CD4-positive, alpha-beta memory T cell (primary cell): ENCODE measurements at places on chromosomes 11 and 22. TPM values are rescaled to one million over a fixed set of nuclear protein-coding genes. Genes with fewer than 3 reads are reported as not detected.

Gene IL10RA
- polyA plus RNA-seq, result 362 TPM

Gene PGA5
- polyA plus RNA-seq, result not detected

Gene PRG3
- polyA plus RNA-seq, result not detected

Gene SLC17A6
- polyA plus RNA-seq, result not detected

Gene NPTXR
- 0.61 TPM for polyA plus RNA-seq

DNA sequence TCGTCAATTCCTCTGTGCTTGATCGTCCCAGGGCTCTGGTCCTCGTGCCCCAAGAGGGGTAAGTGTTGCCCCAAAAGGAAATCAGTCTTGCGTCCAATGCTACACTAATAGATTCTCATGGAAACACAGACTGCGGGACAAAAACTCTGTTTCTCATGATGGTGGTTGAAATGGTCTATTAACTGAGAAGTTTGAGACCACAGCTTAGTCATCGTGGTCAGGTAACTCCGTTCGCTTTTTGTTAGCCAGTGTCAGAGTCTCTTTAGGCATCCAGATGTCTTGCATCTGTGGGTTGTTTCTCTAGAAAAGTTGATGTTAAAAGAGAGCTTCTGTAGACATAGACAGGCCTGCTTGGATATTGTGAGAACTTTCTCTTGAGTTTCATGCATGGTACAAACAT, 104.6 kb upstream of the SORL1-AS1 start:
- H3K4me3 ChIP-seq, result no peak overlapping the region
- H3K4me1 ChIP-seq, result no peaks in the 10 kb centered on the region
- DNase-seq, result no peak
- H3K27ac ChIP-seq, result no peak overlapping the region
- no peaks in the 10 kb centered on the region for H3K27me3 ChIP-seq

GRCh38 chr11:43197379-43197778, 114.4 kb upstream of the API5 start:
- no peaks in the 10 kb centered on the region for H3K4me1 ChIP-seq
- H3K36me3 ChIP-seq, result no peaks in the 10 kb centered on the region
- H3K27ac ChIP-seq, result no peak overlapping the region
- no peaks in the 10 kb centered on the region for H3K27me3 ChIP-seq
- no peak for DNase-seq

DNA sequence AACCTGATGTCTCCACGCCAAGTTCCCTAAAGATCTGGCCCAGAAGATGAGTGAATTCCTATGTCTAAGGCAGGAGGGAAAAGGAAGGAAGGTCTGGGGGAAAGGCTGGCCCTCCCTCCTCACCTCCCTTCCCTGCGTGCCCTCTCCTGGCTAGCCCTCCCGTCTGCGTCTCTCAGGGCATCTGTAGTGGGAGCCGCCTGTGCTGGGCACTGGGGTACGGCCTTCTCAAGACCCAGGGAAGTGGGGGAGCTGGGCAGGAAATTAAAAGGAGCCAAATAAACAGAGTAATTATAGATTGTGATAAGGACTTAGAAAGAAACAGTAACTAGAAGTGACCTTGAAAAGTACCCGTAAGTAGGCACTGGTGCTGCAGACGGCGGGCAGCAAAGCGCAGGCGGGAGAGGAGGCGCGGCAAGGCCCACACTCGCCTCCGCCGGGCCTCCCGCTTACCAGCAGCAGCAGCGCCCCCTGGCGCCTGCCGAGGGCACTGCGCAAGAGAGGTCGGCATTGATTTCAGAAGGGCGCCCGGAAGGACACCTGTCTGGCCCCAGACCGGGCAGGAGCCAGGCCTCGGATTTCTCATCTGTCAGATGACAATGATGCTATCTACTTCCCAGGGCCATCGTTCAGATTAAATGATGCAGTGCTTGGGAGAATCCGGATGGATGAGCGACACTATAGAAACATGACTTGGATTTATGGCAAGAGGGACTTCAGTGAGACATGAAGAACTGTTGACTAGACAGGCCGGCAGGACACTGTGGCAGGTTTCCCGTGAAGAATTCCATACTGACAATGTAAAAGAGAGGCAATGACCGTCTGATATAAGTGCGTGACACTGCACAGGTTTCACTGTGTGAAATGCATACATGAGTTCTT, 7.3 kb downstream of the KCNJ1 start:
- no peaks in the 10 kb centered on the region for H3K27me3 ChIP-seq
- DNase-seq, result peak; percentile 66
- H3K4me1 ChIP-seq, result no peaks in the 10 kb centered on the region
- H3K36me3 ChIP-seq, result no peaks in the 10 kb centered on the region
- no peak overlapping the region for H3K4me3 ChIP-seq

DNA sequence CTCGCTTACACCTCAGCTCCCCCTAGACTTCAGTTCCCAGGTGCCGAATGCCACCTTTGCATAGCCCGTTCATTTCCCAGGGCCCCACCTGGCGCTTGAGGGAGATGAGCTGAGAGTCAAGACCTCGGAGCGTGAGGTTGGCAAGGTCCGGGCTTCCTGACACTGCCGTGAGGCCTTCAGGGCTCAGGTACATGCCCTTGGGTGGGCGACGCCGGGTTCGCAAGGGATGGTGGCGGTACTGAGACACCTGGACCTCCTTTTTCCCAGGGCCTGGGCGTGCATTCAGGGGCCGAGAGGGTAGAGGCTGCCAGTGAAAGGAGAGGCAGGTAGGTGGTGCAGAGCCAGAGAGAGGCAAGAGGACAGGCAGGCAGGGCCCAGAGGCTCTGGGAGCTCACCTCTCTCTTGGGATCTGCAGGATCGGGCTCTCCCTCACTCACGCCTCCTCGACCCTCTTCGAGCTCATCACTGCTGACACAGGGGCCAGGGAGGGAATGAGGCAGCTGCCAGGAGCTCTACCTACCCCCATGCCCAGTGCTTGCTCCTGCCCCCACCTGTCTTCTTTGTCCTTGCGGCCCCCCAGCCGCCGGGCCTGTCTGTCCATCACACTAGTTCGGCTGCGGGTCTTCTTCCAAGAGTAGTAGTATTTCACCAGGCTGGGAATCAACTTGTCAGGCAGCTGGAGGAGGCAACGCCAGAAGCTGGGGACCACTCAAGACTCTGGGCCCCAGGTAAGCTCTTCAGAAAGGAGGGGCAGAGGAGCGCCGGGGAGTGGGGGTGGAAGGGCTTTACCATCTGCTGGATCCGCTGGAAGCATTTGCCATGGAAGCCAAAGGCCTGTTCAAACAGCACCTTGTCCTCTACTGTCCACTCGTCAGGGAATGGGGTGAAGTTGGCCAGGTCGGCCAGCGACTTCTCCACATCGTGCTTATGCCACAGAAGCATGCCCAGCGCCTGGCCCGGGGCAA, 2.8 kb downstream of the RCOR2 start:
- H3K27me3 ChIP-seq, result no peaks in the 10 kb centered on the region
- DNase-seq, result no peak
- H3K4me3 ChIP-seq, result no peak overlapping the region
- H3K27ac ChIP-seq, result no peak overlapping the region

DNA sequence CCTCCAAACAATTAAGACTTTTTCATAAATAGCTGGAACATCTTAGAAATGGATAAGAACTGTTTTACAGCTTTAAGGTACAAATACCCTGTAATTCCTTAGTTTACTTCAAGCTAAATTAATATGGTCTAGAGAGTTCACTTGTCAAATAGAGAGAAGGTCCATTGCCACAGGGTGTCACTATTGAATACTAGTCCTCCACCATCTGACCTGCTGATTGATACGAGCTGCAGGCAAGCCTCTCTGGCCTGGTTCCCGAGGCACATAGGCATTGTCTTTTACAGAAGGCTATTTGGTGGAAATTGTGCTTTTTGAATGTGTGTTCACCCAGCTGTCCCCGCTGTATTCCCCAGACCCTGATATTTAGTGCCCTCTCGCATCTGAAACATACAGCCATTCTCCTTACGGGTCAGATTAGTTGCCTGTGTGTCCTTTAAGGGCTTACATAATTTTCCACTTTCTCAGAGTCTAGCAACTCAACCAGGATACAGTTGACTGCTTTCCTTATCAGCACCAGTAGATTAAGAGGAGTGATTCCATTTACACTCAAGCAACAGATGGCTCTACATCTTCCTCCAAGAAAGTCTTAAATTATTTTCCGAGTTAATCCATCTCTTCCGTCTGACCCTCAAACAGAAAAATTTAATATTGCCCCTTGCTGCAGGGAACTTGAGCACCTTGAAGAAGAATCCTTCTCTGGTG, 788.8 kb upstream of the FAT3 start:
- H3K4me1 ChIP-seq, result no peaks in the 10 kb centered on the region
- H3K27ac ChIP-seq, result no peak overlapping the region
- H3K4me3 ChIP-seq, result no peak overlapping the region
- no peak for DNase-seq
- no peaks in the 10 kb centered on the region for H3K27me3 ChIP-seq
- H3K36me3 ChIP-seq, result no peaks in the 10 kb centered on the region

- H3K4me1 ChIP-seq, result no peaks in the 10 kb centered on the region
- no peaks in the 10 kb centered on the region for H3K36me3 ChIP-seq
- no peak overlapping the region for H3K27ac ChIP-seq
- no peak for DNase-seq
- no peaks in the 10 kb centered on the region for H3K27me3 ChIP-seq
- no peak overlapping the region for H3K4me3 ChIP-seq
Measured at GRCh38 chr11:133677387-133677786, 145.1 kb upstream of the OPCML start.

DNA sequence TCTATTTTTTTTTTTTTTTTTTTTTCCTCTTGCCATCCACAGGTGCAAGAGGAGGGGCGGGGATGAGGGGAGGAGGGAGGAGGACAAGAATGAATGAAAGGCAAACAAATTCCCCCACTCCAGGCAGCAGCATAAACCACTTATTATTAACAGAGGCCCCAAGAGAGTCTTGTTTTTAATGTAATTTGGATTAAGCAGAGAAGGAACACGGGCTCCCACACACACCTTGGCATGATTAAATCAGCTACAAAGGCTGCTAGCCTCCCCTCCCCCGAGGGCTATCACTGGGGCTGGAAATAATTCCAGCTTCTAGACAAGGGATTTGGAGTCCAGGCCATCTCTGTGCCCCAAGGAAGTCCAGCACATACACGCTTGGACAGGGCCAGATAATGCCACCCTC, 93.4 kb upstream of the DRD2 start:
- no peak overlapping the region for H3K4me3 ChIP-seq
- DNase-seq, result no peak
- no peaks in the 10 kb centered on the region for H3K27me3 ChIP-seq
- no peaks in the 10 kb centered on the region for H3K4me1 ChIP-seq
- H3K27ac ChIP-seq, result no peak overlapping the region
- no peaks in the 10 kb centered on the region for H3K36me3 ChIP-seq

- H3K4me1 ChIP-seq, result peaks cover 33% of the 10 kb centered on the region
- H3K4me3 ChIP-seq, result peak overlapping the region; percentile 98
- no peak for DNase-seq
- peak overlapping the region; percentile 85 for H3K27ac ChIP-seq
- no peaks in the 10 kb centered on the region for H3K36me3 ChIP-seq
- H3K27me3 ChIP-seq, result no peaks in the 10 kb centered on the region
Measured at GRCh38 chr22:40637183-40638150, 948 bp upstream of the MRTFA start.

DNA sequence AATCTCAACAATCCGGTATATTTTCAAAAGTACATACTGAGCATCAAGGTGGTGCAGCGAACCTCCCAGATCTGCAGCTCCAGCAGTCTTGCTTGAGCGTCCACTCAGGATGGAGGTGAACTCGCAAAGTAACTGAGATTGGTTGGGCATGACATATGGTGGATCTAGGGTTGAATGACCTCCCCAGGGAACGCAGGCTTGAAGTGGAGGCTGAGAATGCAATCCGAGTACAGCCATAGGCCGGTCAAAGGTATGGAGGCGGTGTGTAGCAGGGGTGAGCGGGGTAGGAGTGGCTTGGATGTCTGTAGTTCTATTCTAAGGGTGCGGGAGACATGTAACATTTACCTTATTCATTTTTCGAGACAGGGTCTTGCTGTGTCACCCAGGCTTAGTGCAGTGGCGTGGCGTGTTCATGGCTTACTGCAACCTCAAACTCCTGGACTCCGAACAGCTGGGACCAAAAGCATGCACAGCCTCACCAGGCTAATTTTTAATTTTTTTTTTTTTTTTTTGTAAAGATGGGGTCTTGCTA, 631 bp upstream of the C22orf39 start:
- DNase-seq, result no peak
- no peaks in the 10 kb centered on the region for H3K27me3 ChIP-seq
- peaks cover 37% of the 10 kb centered on the region for H3K4me1 ChIP-seq
- H3K4me3 ChIP-seq, result peak overlapping the region; percentile 63

GRCh38 chr11:76510060-76511047, 65.5 kb downstream of the EMSY start:
- no peaks in the 10 kb centered on the region for H3K36me3 ChIP-seq
- no peak overlapping the region for H3K4me3 ChIP-seq
- no peaks in the 10 kb centered on the region for H3K4me1 ChIP-seq
- no peak for DNase-seq
- H3K27me3 ChIP-seq, result no peaks in the 10 kb centered on the region

GRCh38 chr11:119661226-119661625, 67.8 kb downstream of the NECTIN1 start:
- H3K36me3 ChIP-seq, result no peaks in the 10 kb centered on the region
- H3K4me1 ChIP-seq, result no peaks in the 10 kb centered on the region
- no peak overlapping the region for H3K4me3 ChIP-seq
- DNase-seq, result no peak
- H3K27me3 ChIP-seq, result no peaks in the 10 kb centered on the region
- H3K27ac ChIP-seq, result no peak overlapping the region

DNA sequence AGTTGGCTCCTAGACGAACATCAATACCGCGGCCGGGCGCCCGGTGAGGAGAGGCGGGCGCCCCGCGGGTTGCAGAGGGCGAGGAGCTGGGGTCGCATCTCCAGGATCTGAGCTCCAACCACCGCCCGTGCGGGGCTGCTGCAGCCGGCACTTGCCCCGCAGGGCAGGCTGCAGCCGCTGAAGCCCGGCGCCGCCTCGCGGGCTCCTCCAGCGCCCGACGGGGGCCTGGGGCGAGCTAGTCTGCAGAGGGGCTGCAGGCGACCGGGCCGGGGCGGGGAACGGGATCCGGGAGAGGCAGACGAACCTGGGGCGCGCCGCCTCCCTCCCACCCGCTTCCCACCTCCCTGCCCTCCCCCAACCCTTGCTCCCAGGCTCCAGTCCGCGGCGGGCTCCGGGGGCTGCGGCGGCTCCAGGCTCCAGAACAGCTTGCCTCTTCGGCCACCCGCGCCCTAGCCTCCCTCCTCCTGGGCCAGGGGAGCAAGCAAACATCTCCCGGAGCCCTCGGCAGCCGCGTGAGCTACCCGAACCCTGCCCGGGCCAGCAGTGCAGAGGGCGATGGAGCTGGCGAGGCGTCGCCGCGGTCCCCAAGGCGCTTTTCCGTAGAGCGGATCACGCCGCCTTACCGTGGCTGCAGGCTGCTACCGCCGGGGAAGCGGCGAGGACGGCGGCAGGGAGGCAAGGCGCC, 802 bp downstream of the TENM4 start:
- H3K4me3 ChIP-seq, result no peak overlapping the region
- no peak overlapping the region for H3K27ac ChIP-seq
- H3K27me3 ChIP-seq, result peaks cover 4% of the 10 kb centered on the region

DNA sequence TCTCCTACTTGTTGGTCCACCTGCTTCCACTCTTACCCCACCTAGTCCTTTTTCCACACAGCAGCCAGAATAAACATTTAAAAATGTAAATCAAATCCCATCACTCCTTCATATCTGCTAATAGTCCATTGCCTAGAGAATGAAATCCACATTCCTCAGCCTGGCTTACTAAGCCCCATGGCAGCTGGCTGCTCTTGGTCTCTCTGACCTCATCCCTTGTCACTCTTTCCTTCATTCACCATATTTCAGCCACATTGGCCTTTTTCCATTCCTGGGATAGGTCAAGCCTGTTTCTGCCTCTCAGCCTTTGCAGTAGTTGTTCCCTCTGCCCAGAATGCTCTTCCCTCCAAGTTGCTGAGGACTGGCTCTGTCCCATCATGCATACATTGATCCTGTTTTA, 512.8 kb downstream of the INSC start:
- no peak for DNase-seq
- H3K4me1 ChIP-seq, result no peaks in the 10 kb centered on the region
- H3K27me3 ChIP-seq, result no peaks in the 10 kb centered on the region
- no peak overlapping the region for H3K4me3 ChIP-seq
